Activated CD4-positive, alpha-beta memory T cell treated with anti-CD3 and anti-CD28 coated beads for 36 hours (primary cell): ENCODE measurements at places on chromosomes 13 and 19.

DNA sequence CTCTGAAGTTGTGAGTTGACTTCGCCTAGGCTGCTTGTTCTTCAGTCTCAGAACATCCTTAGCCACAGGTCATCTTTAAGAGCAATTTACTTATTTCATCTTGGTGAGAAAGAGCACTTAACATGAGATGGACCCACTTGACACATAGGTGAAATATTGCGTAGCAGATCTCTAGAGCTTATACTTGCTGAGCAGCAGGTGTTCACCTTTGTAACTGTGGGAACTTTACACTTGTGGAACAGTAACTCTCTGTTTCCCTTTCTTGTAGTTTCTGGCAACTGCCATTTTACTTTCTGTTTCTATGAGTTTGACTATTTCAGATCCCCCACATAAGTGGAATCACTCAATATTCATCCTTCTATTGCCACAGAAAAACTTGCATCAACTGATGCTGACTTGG is 95.7 kb downstream of the SLC10A2 start:
- DNase-seq = no peak

GRCh38 chr13:79096099-79096498 is 310.0 kb downstream of the RBM26 start:
- no peak for DNase-seq

GRCh38 chr19:5246554-5247155 is 94.0 kb downstream of the PTPRS start:
- DNase-seq = peak; percentile 36

DNA sequence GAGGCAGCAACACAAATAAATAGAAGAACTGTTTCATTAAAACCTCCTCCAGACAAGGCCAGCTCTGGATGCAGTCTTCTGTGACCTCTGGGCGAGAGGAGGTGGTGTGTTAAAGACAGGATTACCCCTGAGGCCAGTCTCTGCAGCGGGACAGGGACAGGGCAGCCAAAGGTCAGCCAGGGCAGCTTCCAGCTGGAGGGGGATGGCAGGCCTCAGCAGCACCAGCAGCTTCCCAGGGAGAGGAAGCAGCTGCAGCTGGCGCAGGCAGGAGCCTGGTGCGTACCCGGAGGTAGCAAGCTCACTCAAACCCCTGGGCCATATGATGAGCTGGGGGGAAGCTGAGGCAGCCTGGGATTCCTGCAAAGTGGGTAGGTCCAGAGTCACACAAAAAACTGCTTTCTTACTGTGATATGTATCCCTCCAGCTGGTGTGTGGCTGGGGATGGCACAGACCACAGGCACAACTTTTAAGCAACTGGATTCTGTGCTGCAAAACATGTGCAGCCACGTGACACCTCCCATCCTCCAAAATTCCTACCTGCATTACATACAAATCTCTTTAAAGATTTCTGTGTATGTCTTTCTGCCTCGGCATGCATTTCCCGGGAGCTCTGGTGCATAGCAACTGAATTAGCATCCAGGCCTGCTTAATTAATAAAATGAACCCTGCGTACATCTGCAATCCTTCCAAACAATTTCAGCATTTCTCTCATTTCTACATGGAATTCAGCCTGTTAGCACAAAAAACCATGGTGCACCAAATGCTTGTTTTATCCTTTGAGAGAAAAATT is 238.3 kb upstream of the MAB21L1 start:
- DNase-seq = no peak

DNA sequence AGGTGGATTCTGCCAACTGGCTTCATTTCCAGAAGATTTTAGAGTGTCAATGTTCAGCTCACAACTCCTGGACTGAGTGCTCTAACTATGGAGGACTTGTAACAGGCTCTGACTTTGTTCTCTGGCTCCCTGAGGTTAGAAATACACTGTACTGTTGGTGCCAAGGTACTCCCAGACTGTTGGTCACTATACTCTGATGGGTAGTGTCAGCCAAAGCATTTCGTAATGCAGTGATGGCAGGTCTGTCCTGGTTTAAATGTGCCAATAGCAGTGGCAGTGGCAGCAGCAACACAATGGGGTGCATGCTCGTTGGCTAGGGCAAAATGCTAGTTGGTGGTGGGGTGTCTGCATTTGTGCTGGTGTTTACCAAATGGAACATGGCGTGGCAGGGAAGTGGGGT is 472.2 kb downstream of the TDRD3 start:
- no peak for DNase-seq

- no peak for DNase-seq
Measured at GRCh38 chr13:108267347-108267746, 2.2 kb upstream of the TNFSF13B start.

GRCh38 chr13:99374169-99374991 is 67.2 kb upstream of the GPR183 start:
- DNase-seq = peak; percentile 7

DNA sequence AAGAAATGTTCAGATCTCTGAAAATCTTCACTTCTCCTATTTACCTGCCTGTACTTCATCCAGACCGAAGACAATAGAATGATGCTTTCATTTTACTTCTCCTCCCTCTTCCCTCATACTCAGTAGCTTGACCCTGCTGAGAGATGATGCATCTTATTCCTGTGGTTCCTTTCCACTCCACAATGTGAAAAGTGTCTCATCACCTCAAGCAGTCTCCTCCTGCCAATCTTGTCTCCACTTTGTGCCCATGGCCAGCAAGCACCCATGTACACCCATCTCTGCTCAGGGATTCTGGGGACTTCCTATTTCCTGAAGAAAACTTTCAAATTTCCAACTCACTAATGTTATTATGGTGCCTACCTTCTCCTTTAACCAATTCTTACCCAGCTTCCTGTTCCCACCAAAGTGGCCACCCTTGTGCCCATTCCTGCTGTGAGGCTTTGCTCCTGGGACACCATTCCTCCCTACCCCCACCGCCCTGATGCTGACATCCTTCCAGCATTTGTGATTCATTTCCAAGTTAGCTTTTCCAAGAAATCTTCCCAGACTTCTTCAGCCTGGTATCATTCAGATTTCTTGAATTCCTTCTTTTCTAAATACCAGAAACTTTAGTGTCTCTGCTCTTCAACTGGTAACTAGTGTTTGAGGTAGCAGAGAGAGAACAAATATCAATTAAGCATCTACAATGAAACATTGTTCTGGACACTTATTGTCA is 212.5 kb downstream of the POSTN start:
- no peak for DNase-seq
